ENCODE measurements at places on chromosomes 2 and 18.
A peak's percentile ranks its signal among the peaks of the same experiment; 100 is the strongest.

DNA sequence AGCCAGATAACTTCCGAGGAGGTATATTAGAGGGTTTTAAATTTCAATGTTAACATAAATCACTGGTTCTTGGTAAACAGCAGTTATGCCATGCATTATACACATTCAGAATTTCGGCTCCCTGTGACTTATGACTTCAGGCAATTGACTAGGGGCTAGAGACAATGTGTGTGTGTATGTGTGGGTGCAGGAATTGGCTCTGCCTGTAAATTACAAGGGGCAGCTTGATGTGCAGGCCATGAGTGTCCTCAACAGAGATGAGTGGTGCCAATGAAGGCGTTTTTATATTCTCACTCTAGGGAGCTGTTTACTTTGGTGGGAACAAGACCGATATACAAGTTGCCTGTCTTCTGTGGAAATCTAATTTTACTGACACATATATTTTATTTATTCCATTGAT lies 161.6 kb downstream of the CSRNP3 start:
- DNase-seq: peak; percentile 28

GRCh38 chr2:133713049-133713580 lies 144.9 kb upstream of the NCKAP5 start:
- no peak for DNase-seq

- no peak for DNase-seq
Observed at GRCh38 chr2:161029321-161029720, 130.9 kb upstream of the TANK start.

DNA sequence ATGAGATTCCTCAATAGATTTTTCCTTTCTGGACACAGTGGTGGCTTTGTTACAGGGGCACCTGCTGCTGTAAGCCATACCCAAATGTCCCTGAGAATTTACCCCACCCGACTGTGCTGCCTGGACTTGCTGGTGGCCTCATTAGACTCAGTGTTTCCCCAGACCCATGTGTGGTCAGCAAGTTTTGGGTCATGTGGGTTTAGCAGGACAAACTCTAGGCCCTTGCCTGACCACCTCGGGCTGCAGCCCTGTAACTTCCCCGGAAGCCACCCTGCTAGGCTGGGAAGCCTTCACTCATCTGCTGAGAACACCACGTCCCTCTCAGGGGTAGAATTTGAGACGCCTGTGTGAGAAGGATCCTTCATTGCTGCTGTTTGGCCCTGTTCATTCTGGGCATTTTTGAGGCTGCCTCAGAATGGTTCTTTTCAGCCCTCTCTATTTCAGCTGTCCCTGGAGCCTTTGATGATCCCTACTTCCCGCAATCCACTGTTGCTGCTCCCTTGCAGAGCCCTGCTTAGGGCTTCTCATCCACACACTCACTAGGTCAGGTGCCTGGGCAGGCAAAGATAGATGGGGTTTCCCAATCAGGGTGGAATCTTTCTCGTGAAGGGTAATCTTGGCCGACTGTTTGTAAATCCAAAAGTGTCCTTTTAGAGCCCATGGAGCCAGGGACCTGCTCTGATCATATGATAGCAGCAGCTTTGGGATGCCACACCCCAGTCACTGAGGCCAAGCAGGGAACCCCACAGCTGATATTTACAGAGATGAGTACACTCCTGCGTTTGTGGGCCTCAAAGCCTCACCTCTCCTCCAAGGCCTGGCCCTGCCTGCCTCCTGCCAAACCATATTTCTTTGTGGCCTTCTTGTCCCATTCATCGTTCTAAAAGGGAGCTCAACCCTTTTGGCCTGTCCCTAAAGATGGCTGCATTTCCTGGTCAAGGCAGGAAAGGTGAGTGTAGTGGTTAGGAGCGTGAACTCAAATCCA lies 6.7 kb downstream of the EHD3 start:
- DNase-seq: no peak

GRCh38 chr2:109433486-109433885 lies 180.3 kb downstream of the SEPTIN10 start:
- DNase-seq: no peak

GRCh38 chr2:135052997-135053474 lies 944 bp downstream of the RAB3GAP1 start:
- no peak for DNase-seq

- no peak for DNase-seq
Observed at GRCh38 chr2:3728104-3729054, 25.0 kb downstream of the DCDC2C start.

- DNase-seq: no peak
Observed at GRCh38 chr2:185274718-185275484, 463.7 kb upstream of the FSIP2 start.
